ENCODE measurements at places on chromosomes 11 and 22.

DNA sequence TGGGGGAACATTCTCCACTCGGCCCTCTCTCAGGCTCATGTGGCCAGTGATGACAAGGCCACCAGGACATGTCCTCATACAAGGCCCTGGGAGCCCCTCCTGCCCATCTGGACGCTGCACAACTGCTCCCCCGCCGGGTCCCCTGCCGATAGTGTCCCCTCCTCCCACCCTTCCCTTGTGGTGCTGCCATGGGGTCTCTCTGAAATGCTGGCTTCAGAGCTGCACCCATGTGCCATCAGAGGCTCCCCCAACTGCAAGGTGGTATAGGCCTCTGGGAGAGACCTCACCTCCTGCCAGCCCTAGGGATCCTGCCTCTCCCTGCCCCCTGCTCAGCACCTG, 113.0 kb downstream of the KCNQ1OT1 start:
- DNase-seq: no peak

GRCh38 chr22:22999523-22999922, 70.8 kb upstream of the GNAZ start:
- no peak for DNase-seq

GRCh38 chr11:125532668-125533067, 36.6 kb upstream of the FEZ1 start:
- no peak for DNase-seq

GRCh38 chr11:103703437-103703836, 333.0 kb upstream of the DDI1 start:
- no peak for DNase-seq

- no peak for DNase-seq
Measured at GRCh38 chr11:17875891-17876290, 137.0 kb downstream of the SERGEF start.

Data from NCI-H226 (cell line).